ENCODE measurements at places on chromosomes 7 and 10.

DNA sequence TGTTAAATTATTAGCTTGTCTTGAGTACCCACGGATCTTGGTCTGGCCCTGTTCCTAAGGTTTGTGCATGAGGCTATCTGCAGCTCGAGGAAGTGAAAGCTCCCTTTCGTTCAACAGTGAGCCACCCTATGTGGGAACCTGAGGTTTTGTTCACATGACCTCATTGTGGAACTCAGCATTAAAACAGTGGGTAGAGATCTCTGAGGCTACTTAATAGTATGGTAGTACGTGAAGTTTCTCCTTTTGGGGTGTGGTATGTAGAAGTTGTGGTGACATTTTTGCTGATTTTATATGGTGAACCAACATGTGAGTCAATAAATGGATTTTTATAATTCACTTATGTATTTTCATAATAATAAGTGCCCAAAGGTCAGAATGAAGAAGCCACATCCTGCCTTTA, 252.7 kb upstream of the FERD3L start:
- no peak for DNase-seq

- no peak for DNase-seq
Measured at GRCh38 chr10:84263716-84264115, 18.9 kb downstream of the RGR start.

DNA sequence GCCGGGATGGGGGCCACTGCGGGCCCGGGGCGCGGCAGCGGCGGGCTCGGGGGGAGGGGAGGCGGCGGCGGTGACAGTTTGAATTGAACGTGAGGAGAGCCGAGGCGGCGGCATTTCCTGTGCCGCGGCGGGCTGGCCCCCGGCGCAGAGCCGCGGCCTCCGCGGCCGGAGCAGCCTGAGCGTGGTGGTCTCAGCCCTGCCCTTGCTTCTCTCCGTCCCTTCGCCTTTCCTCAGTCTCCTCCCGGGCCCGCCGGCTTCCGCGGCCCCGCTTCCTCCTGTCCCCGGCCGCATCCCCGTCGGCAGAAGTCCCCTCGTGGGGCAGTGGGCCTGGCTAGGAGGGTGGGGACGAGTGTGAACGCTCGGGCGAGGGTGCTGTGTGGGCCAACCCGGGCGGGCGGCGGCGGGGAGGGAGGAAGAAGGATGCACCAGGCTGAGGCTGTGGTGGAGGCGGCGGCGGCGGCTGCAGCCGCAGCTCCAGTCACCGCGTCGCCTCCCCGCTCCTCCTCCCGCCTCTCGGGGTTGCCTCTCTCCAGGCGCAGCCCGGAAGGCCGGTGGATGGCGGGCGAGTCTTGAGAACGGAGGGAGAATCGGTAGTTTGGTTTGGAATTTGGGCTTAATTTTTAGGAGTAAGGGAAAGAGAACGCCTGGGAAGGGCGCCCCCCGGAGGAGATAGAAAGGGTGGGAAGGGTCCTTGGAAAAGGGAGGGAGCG, 690 bp downstream of the SEPTIN7 start:
- DNase-seq, result peak; percentile 83

- no peak for DNase-seq
Measured at GRCh38 chr7:94439893-94440381, 45.2 kb downstream of the COL1A2 start.

GRCh38 chr7:24764972-24765744, 7.9 kb upstream of the GSDME start:
- no peak for DNase-seq

DNA sequence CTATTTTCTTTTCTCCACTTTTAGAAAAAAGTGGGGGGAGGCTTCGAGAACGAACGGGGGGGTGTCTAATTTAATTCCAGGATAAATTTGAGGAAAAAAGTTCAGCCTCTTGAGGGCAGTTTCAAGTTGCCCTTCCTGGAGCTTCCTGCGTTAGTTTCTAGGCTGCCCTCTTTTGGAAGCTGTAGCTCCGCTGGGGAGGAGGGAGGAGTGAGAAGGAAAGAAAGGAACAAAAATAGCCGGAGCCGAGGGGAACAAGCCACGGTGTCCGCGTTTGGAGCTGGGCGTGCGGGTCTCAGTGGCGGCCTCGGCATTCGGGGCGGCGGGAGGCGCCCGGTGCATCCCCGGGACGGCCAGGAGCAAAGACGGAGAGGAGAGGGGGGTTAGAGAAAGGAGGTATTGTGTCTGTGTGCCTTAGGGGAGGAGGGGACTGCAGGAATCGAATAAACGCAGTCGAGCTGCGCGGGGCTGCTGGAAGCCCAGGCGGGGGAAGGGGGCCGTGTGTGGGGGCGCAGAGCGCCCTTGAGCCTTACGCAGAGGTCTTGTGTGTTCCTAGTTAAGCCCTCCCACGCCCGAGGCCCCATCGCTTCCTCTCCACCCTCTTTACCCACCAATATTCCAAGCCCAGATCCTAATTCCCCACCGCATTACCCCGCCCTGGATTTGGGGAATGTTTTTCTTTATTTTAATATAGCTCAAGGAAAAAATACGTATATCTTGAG, 2.0 kb upstream of the TNRC18 start:
- peak; percentile 29 for DNase-seq

All from bone marrow (tissue), 2 donors.